Dermis blood vessel endothelial cell (primary cell): ENCODE measurements at places on chromosomes 1 and 21. TPM values are rescaled to one million over a fixed set of nuclear protein-coding genes. Genes with fewer than 3 reads are reported as not detected.

DNA sequence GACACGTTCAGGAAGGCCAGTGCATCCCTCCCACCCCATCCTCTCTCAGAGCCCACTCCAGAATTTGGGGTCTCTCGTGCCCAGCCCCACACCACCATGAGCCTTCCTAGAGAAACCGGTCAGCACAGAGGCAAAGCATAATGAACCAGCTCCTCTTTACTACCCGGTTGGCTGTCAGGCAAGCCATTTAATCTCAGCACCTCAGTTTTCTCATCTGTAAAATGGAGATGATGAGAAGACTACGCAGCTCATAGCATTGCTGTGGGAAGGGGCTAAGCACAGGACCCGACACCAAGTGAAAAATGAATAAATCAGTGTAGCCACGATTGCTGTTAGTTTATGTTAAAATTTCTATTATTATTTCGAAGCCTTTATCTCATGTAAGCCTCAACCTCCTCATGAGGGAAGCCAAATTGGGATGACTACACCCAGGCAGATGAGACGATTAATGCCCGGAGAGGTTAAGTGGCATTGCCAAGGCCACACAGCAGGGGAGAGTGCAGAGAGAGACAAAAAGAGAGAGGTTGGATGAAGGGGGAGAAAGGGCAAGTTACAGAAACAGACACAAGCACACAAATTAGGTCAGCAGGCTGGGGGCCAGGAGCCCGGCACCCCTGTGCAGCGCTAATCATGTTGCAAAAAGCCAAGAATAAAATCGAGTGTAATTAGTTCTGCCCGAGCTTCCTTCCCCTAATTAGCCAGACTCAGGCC lies 25.7 kb downstream of the SDC3 start:
- DNase-seq, result no peak

DNA sequence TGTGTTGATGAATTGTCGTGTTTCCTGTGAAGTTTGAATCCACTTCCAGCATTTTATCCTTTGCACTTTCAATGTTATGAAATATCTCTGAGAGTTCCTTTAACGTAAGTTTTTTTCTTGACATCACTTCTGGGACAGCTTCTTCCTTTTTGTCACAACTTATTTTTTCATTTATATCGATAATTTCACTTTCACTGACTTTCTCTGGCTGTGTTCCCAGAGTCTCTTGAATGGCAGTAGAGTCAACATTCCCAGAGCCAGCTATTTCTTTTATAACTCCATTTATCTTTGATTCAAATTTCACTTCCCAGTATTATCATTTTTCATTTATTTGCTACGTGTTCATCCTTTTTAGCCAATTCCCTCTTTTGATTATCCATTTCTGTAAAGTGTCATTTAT lies 256.5 kb downstream of the PAPPA2 start:
- DNase-seq, result no peak

TMCO4 gene
- 10.6 and 11.4 TPM in 2 replicates for total RNA-seq

CFAP141 gene
- not detected in 2 replicates for total RNA-seq

GRCh38 chr1:203558064-203558760 lies 64.3 kb downstream of the OPTC start:
- peak; percentile 16 for DNase-seq

GRCh38 chr1:81671038-81671437 lies 129.7 kb upstream of the ADGRL2 start:
- no peak for DNase-seq

CELA2A gene
- not detected in 2 replicates for total RNA-seq

DNA sequence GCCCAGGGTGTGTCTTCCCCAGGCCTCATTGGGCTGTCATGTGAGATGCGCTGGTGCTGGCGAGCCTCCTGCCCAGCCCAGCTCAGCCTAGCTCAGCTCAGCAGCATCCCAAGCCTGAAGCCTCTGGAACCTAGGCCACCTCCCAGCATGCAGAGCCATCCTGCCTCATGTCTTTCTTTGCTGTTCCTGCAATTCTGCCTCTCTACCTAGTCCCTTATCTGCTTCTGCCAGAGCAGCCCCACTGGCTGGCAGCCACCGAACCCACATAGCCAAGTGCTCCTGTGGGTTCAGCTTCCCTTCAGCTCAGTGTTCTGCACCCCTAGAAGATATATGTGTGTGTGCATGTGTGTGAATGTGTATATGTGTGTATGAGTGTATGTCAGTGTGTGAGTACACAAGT lies 291.5 kb upstream of the VAMP3 start:
- no peak for DNase-seq

DNA sequence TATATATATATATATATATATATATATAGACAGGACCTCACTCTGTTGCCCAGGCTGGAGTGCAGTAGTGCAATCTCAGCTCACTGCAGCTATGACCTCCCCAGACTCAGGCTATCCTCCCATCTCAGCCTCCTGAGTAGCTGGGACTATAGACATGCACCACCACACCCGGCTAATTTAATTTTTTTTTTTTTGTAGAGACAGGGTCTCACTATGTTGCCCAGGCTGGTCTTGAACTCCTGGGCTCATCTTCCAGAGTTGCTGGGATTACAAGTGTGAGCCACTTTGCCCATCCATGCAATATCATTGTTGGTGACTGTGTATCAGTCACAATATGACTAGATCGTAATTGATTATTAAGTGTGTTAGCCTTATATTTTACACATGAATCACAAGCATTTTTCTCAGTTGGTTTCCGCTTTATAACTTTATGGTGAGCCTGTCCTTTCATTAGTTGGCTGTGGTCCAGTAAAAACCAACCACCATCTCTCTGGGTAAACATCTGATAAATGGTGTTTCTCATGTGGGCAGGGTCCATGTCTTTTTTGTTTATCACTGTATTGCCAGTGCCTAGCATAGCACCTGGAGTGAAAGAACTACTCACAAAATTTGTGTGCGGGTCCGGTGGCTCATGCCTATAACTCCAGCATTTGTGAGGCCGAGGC lies 63.6 kb downstream of the MYOM3 start:
- DNase-seq, result peak; percentile 63

- DNase-seq, result no peak
These were observed 102.3 kb upstream of the CD34 start for GRCh38 chr1:208013210-208013609.

DNA sequence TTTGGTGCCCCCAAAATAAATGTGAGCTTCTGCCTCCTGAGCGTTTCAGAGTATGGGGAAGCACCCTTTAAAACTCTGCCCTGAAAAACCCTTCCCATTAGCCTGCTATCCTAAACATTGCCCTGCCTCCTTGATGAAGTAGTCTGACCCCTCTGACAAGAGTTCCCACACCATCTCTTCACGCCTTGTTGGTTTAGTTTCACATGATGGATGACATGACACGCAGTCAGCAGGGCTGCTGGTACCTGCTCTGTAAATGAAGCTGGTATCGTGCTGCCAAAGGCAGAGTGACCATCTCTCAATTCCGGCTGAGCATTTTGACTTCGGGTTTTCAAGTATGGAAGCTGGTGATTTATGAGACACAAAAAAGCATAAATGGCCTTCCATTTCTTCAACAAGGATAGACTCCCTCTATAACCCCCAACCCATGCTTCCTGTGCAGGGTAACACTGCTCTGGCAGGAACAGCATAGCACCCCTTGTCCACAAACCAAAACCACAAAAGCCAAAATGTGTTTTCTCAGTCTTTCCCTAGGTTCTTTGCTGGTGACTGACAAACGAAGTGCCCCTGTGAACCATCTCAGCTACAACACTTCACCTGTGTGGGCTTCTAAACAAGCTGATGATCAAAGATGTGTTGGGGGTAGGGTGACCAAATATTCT lies 444.6 kb downstream of the NUF2 start:
- DNase-seq, result no peak

DNA sequence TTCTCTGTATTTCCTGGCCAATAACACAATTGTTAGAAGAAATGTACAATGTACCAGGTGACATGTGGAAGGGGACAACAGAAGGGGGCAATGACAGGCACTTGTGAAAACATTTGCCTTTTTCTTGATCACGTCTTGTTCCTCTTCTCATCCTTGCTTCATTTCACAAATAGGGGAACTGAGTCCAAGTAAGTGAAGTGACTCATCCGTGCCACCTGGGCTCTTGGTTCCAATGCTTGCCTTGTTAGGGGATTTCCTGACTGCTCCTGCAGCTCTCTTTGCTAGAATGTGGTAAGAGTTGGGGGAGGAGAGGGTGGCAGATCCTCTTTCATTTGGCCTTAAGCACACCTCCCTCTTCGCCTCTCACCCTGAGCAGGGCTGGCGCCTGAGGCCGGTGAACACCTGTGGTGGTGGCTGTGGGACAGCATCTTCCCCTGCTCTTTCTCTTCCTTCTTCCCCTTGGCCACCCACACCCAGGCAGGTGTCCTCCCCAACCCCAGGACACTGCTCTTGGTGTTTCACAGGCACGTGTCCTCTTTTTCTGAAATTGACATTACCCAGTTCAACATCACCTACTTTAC lies 2.2 kb upstream of the RHEX start:
- DNase-seq, result peak; percentile 19

DNA sequence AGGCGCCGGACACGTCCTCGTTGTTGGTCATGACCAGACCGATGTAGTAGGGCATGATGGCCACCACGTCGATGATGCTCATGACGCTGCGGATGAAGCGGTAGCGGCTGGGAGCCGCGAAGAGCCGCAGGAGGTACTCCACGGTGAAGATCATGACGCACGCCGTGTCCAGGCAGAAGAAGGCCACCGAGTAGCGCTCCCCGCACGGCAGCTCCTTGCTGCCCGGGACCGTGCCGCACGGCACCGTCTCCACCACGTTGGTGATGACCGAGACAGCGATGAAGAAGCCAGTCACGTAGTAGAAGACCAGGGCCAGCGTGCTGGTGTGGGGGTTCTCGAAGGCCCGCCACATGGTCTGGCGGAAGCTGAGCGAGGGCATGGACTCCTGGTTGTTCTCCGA lies 7.6 kb downstream of the KCND3 start:
- DNase-seq, result no peak

C1orf87 gene
- not detected in 2 replicates for total RNA-seq

GRCh38 chr1:62687421-62687902 lies 724 bp downstream of the DOCK7 start:
- peak; percentile 50 for DNase-seq

DNA sequence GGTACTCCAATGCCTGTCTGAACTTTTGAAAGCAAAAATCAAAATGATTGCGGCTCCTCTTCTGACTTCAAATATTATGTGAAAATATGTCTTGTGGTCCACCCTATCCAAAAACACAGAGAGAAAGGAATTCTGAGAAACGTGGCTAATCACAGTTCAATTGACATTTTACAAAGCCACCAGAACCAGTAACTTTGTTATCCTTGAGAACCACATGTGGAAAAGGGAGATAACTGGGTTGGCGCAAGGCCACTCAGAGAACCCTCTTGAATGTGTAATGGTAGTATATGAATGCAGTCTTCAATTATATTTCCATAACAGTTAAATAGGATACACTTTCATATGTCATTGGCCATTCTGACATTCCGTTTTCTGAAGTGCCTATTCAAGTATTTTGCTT lies 1030.0 kb upstream of the TMPRSS15 start:
- no peak for DNase-seq

DNA sequence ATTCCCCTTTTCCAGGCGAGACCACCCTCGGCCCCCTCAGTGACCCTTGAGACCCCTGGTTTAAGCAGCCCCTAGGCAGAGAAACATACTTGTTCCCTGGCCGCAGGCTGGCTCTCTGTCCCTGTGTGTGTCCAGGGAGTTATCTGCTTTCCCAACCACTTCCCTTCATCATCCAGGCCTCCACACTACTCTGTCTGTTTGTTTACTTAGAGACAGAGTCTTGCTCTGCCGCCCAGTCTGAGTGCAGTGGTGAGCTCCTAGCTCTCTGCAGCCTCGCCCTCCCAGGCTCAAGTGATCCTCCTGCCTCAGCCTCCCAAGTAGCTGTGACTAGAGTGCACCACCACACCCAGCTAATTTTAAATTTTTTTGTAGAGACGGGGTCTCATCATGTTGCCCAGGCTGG lies 5.8 kb upstream of the VWA1 start:
- DNase-seq, result peak; percentile 46

DNA sequence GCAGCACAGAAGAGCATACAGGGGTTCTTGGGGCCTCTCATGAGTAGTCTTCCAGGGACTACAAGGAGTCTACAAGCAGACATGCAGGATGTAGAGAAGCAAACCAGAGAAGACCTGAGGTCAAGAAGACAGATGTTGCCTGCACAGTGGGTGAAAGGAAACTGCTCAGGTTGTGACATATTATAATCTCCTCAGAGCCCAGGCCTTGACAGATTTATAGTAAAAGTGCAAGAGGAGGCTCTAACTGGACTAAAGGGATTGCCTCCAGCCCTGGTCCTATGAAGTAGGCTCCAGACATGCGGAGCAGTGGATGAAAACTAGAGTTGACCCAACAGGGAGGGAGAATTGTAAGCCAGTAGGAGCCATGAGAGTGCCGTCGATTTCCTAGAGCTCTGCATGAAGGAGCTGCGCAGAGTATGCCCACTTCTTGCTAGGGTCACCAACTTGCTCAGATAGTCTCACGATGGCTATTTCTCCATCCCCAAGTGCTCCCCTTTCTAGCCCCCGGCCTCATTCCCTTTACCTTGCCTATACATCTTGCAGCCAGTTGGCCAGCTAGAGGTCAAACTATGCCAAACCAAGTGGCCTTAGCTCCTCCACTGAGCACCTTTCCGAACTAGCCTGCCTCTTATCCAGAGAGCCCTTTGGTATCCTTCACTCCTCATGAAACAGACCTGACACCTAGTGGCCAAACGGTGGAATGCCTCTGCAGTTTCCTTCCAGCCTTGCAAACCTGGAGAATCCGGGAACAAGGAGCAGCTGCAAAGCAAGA lies 36.2 kb upstream of the IPO9 start:
- DNase-seq, result peak; percentile 95

DNA sequence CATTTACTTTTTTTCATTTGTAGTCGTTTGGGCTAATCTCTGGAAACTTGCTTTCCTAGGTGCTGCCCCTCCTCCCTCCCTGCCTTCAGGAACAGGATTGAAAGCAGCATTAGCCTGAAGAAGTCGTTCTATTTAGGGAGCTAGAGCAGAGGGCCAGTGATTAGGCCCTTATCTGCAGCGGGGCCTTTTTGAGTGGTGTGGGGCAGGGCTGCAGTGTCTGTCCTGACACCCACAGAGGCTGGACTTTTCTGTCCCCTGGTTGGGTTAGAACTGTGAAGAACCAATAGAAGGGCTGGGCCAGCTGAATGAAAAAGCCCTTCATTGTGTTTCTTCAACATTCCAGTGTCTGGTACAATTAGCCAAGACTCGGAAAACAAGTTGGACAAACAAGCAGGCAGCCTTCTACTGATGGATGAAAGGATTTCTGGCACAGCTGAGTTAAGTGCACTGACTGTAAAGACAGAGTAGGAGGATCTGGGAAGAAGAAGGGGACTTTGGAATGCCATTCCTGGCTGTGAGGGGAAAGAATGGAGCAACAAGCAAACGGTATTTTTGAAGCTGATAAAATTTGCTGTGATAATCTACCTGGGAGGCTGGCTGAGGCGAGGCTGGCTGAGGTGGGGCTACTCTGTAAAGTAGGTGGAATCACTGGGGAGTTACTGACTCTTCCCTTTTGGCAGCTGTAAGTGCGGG lies 9.7 kb downstream of the MACF1 start:
- peak; percentile 46 for DNase-seq

LCE3C gene
- not detected in 2 replicates for total RNA-seq

GRCh38 chr21:35075546-35075945 lies 26.4 kb upstream of the RUNX1 start:
- DNase-seq, result peak; percentile 44

GRCh38 chr1:14242123-14242522 lies 356.4 kb upstream of the KAZN start:
- no peak for DNase-seq
